ENCODE measurements at places on chromosomes 3 and 15. TPM values are rescaled to one million over a fixed set of nuclear protein-coding genes. Genes with fewer than 3 reads are reported as not detected.

DNA sequence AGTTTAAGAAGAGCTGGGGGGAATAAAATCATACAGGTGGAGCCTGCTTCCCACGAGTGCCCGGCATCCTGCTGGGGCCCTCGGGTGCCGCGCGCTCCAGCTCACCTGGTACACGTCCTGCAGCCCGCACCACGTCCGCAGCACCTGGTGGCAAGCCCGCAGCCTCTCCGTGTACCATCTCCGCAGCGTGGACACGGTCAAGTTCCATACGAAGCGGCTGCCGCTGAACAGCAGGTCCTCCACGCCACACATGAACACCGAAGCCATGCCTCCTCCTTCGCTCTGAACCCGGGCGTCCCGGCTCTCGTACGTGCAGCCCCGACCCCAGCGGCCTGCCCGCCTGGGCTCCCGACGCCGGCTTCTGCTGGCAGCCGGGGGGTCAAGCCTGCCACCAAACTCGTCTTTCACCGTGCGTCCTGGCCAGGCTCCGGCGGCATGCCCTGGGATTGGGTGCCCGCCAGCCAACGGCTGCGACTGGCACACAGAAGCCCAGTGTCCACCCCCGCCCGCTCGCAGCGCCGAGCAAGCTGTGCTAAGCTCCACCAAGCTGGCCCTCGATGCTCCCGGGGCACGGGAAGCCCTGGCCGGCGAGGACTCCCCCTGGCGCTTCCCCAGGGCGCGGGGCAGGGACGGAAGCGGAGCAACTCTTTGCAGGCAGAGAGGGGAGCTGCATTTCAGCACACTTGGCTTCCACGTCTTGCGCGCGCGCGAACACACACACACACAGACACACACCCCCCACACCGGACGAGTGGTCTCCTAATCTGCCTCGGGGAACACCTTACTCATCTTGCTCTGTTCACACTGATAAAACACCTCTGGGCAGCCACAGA, at the start of gene FRMD4B:
TSS of gene FRMD4B (minus strand) at position 366 of the 833 bp plus-strand sequence. CDS start at position 267, 99 bp downstream.
- H3K27me3 ChIP-seq = peaks cover 2% of the 10 kb centered on the region
- H3K27ac ChIP-seq = peak within 1 kb of the TSS; percentile 85
- H3K36me3 ChIP-seq = no peaks in the 10 kb centered on the region
- H3K4me3 ChIP-seq = peak within 1 kb of the TSS; percentile 78
- DNase-seq = peak; percentile 71
- peaks cover 5% of the 10 kb centered on the region for H3K4me1 ChIP-seq

DNA sequence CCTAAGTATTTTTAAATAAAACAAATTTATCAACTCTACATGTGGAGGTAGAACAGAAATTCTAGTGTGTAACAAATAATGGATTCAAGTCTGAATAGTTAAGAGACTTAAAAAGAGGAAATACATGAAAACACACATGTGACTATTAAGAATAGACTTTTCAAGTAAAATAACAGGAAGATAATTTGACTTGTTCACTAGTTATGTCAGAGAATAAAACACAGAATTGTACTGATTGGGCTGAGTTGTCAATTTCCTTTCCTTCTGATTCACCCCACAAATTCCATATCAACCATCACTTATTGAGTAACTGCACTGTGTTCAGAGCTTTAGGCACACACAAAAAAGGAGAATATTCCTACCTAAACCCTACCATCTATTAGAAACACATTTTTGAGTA, 557.2 kb downstream of the TUSC7 start:
- H3K36me3 ChIP-seq = no peaks in the 10 kb centered on the region
- no peaks in the 10 kb centered on the region for H3K27me3 ChIP-seq
- H3K4me3 ChIP-seq = no peak overlapping the region
- no peak for DNase-seq

GRCh38 chr3:120192579-120192978, 92.4 kb downstream of the GPR156 start:
- no peaks in the 10 kb centered on the region for H3K4me1 ChIP-seq
- DNase-seq = no peak
- H3K27ac ChIP-seq = no peak overlapping the region
- no peaks in the 10 kb centered on the region for H3K27me3 ChIP-seq

- no peaks in the 10 kb centered on the region for H3K4me1 ChIP-seq
- H3K27me3 ChIP-seq = no peaks in the 10 kb centered on the region
- no peak overlapping the region for H3K27ac ChIP-seq
- no peak overlapping the region for H3K4me3 ChIP-seq
- no peaks in the 10 kb centered on the region for H3K36me3 ChIP-seq
- DNase-seq = peak; percentile 37
Observed at GRCh38 chr3:77071809-77072208, 31.9 kb downstream of the ROBO2 start.

The MRAS gene
- total RNA-seq = 106 TPM

The IGSF10 gene
- 0.63 TPM for total RNA-seq

The PARL gene
- 70.2 TPM for total RNA-seq

The CCDC32 gene
- 34.4 TPM for total RNA-seq

DNA sequence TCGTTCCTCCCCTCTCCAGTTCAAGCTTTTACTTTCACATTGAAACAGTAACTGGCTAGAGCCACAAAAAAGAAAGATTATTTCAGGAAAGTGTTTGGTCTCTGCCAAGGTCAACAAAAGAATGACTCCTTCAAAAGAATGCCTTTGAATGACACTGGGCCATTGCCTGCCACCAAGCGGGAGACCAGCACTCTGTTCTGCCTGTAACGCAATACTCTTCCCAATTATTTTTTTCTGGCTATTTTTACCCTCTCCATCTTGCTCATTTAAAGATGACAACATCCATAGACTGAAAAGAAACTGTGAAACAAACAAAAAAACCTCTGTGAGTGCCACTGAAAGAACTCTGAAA, 37.3 kb downstream of the EHHADH start:
- no peaks in the 10 kb centered on the region for H3K27me3 ChIP-seq
- H3K27ac ChIP-seq = peak overlapping the region; percentile 11
- no peak overlapping the region for H3K4me3 ChIP-seq
- peaks cover 2% of the 10 kb centered on the region for H3K4me1 ChIP-seq

DNA sequence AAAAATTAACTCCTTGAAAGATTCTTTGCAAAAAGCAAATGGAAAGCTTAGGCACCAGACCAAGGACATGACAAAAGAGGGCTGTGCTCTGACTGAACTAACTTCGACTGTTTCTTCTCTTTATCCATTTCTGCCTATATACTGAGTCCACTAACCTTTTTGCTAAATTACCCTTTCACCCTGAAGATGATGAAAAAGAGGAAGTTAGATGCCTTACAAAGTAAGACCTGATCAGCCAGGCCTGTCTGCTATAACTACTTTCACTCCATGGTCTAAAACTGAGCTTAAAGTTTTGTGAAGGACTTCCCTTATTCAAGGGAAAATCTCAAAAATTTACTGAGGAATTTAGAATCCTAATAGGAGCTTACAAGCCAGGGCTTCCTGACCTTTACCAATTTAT, 6.2 kb upstream of the IGSF10 start:
- DNase-seq = no peak
- H3K27me3 ChIP-seq = no peaks in the 10 kb centered on the region
- H3K4me1 ChIP-seq = no peaks in the 10 kb centered on the region
- no peaks in the 10 kb centered on the region for H3K36me3 ChIP-seq
- no peak overlapping the region for H3K4me3 ChIP-seq

Data from kidney (tissue), 22 donors.